Psoas muscle (tissue), 8 donors: ENCODE measurements at places on chromosomes 3 and 15. TPM values are rescaled to one million over a fixed set of nuclear protein-coding genes. Genes with fewer than 3 reads are reported as not detected.
A peak's percentile ranks its signal among the peaks of the same experiment; 100 is the strongest.

GRCh38 chr3:55445551-55445950 lies 41.6 kb downstream of the WNT5A start:
- no peaks in the 10 kb centered on the region for H3K4me1 ChIP-seq
- no peak for DNase-seq
- no peaks in the 10 kb centered on the region for H3K27me3 ChIP-seq
- no peaks in the 10 kb centered on the region for H3K36me3 ChIP-seq

- H3K27ac ChIP-seq: no peak overlapping the region
- no peak for DNase-seq
- H3K4me3 ChIP-seq: no peak overlapping the region
- no peaks in the 10 kb centered on the region for H3K36me3 ChIP-seq
- no peaks in the 10 kb centered on the region for H3K4me1 ChIP-seq
Measured at GRCh38 chr3:31770822-31771326, 210.2 kb downstream of the OSBPL10 start.

The TEX55 gene
- 0.05 TPM for polyA plus RNA-seq

The TRA2B gene
- polyA plus RNA-seq: 86.5 TPM

The ZKSCAN7 gene
- 0.95 TPM for polyA plus RNA-seq

GRCh38 chr15:66004618-66005262 lies 135.4 kb downstream of the RAB11A start:
- no peak overlapping the region for H3K4me3 ChIP-seq
- H3K36me3 ChIP-seq: no peaks in the 10 kb centered on the region
- H3K4me1 ChIP-seq: no peaks in the 10 kb centered on the region
- no peak overlapping the region for H3K27ac ChIP-seq

The ETV5 gene
- polyA plus RNA-seq: 7.9 TPM

The SELENOK gene
- 135 TPM for polyA plus RNA-seq

GRCh38 chr3:66372681-66373350 lies 128.0 kb downstream of the LRIG1 start:
- no peak overlapping the region for H3K4me3 ChIP-seq
- H3K27ac ChIP-seq: no peak overlapping the region
- H3K4me1 ChIP-seq: peaks cover 18% of the 10 kb centered on the region
- no peaks in the 10 kb centered on the region for H3K36me3 ChIP-seq
- no peaks in the 10 kb centered on the region for H3K27me3 ChIP-seq

GRCh38 chr3:4906107-4906621 lies 73.1 kb upstream of the BHLHE40 start:
- H3K27me3 ChIP-seq: no peaks in the 10 kb centered on the region
- H3K4me1 ChIP-seq: no peaks in the 10 kb centered on the region
- H3K27ac ChIP-seq: no peak overlapping the region
- H3K36me3 ChIP-seq: no peaks in the 10 kb centered on the region

DNA sequence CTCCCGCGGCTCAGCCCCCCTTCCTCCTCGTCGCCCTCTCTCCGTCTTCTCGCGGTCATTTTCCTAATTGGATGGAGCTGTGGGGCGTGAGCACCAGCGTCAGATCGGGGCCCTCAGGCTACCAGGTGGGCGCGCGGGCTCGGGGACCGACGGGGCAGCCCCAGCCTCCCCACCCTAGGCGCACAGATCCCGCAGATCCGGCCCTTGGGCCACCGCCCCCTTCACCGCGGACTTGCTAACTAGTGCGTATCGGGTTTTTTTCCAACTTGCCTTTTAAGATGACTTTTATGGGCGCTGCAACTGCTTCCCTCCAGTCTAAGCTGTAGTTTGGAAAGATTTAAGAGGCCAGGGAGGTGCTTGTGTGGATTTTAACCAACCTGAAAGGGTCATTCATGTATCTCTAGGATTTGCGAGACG lies 1.3 kb downstream of the ZNF710 start:
- DNase-seq: peak; percentile 46
- H3K36me3 ChIP-seq: no peaks in the 10 kb centered on the region
- H3K27me3 ChIP-seq: no peaks in the 10 kb centered on the region
- H3K4me1 ChIP-seq: peaks cover 55% of the 10 kb centered on the region
- peak overlapping the region; percentile 90 for H3K4me3 ChIP-seq
- H3K27ac ChIP-seq: peak overlapping the region; percentile 80

The GXYLT2 gene
- 0.16 TPM for polyA plus RNA-seq

DNA sequence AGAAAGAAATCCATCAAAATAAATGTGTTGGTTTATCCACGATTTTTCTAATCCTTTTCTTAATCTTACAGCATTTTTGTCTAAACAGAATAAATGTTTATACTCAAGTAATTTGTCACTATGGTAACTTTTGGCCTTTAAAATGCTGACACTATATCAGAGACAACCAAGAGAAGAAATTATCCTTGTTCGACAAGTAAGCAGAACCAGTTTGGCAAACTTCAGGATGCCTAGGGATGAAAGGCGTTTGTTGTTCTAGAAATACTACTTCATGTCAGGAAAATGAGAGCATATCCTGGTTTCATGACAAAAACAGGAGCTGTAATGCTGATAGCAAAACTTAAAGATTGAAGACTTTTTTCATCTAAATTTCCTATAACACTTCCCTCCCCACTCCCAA lies 308.0 kb upstream of the ATP11B start:
- no peak overlapping the region for H3K4me3 ChIP-seq
- H3K27ac ChIP-seq: no peak overlapping the region
- H3K36me3 ChIP-seq: no peaks in the 10 kb centered on the region

- H3K36me3 ChIP-seq: no peaks in the 10 kb centered on the region
- no peak overlapping the region for H3K27ac ChIP-seq
- no peak overlapping the region for H3K4me3 ChIP-seq
Measured at GRCh38 chr3:167913219-167913835, 177.8 kb downstream of the SERPINI1 start.

DNA sequence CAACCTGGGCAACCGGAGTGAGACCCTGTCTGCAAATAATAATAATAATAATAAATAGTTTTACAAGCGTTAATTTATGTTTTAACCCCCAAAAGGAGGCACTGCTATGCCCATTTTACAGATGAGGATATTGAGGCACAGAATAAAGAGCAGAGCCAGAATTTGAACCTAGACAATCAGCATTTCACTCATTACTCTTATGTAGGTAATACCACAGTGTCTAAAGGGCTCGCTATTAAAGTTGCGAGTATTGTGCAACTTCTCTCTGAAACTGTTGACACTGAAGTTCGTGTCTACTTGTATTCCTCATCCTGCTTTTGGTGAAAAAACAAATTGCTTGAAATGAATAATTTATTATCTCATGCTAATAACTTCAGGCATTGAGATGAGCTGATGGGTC lies 2.8 kb downstream of the C2CD4A start:
- no peak overlapping the region for H3K27ac ChIP-seq
- peaks cover 8% of the 10 kb centered on the region for H3K4me1 ChIP-seq
- H3K27me3 ChIP-seq: peaks cover 2% of the 10 kb centered on the region
- no peaks in the 10 kb centered on the region for H3K36me3 ChIP-seq
- DNase-seq: no peak
- no peak overlapping the region for H3K4me3 ChIP-seq

DNA sequence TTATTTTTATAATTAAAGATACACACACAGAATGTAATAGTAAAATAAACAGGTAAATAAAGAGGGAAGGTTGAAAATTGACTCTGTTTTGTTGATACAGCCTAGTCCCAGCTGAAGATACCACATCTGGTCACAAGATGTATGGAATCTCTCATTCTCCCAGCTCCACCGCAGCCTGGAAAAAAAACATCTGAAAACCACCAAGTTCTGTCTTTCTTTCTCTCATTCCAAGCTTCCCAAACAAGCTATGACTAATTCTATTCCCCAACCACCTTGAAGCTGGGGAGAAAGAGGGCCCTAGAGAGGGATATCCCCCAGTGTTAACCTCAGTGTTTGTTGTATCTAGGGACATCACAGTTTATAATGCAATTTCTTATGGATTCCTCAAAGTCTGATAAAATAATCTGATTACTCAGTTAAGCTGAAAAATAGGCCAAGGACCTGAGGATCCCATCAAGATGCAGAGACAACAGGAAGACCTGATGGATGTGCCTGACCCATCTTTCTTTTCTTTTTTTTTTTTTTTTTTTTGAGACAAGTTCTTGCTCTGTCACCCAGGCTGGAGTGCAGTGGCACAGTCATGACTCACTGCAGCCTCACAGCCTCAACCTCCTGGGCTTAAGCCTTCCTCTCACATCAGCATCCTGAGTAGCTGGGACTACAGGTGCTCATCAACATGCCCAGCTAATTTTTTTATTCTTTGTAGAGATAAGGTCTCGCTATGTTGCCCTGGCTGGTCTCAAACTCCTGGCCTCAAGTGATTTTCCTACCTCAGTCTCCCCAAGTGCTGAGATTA lies 38.1 kb downstream of the SRGAP3 start:
- H3K4me1 ChIP-seq: peaks cover 5% of the 10 kb centered on the region
- H3K4me3 ChIP-seq: no peak overlapping the region
- no peaks in the 10 kb centered on the region for H3K27me3 ChIP-seq
- H3K36me3 ChIP-seq: no peaks in the 10 kb centered on the region

DNA sequence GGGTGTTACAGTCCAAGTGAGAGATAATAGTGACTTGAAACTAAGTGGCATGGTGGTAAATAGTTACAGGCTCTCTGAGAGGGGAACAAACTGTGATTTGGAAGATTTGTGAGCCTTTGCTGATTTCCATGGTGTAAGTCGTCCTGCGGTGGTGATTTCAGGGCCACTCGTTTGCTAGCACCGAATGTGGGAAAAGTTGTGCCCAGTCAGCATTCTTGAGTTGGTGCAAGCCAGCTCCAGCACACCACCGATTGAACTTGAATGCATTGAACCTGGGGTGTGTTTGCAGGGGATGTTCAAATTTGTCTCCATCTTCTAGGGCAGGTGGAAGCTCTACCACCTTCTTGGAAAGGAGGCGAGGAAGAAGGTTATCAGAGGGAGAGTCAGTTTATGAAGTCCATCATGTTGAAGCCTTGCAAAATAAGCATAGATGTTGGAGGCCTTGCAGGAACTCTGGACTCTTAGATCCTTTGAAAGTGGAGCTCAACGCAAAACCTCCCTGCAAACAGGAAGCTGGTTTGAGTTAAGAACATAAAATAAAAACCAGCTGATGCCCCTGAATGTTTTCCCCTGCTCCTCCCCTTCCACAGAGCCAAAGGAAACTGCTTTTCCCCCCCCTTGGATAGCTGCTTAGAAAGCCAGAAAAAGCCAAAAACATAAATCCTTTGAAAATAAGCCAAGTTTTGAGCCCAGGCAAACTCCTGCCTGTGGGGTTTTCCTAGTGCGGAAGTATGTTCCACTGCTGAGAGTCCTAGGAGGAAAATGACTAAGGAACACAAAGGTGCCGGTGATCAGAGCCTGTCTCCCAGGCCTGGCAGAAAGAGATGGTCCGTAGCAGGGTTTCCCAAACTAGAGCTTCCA lies 21.9 kb downstream of the MAPKBP1 start:
- no peak overlapping the region for H3K4me3 ChIP-seq
- no peak overlapping the region for H3K27ac ChIP-seq
- H3K4me1 ChIP-seq: peaks cover 21% of the 10 kb centered on the region
- DNase-seq: no peak
- no peaks in the 10 kb centered on the region for H3K27me3 ChIP-seq

DNA sequence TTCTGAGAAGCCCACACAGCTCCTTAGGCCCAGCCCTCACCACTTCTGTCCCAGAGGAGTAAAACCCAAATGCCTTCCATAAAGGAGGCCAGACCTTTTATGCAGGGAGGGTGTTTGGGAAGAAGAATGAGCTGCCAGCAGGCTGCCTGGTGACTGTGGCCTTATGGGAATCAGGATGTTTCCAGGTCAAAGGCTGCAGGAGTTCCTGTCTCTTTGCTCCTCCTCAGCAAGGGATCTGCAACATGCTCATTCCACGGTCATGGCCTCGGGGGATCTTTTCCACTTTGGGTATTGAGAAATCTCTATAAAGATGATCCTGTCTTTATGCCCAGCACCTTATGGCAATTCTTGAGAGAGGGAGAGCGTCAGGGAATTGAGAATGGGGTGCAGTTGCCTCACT lies 25.2 kb upstream of the MAGEF1 start:
- H3K4me1 ChIP-seq: no peaks in the 10 kb centered on the region
- H3K27ac ChIP-seq: no peak overlapping the region
- H3K27me3 ChIP-seq: no peaks in the 10 kb centered on the region
- H3K36me3 ChIP-seq: no peaks in the 10 kb centered on the region
